ENCODE measurements at places on chromosomes 13 and 19.

- DNase-seq = no peak
Observed at GRCh38 chr19:30879225-30879624, 470.0 kb downstream of the TSHZ3 start.

GRCh38 chr19:12794196-12794941 is 3.1 kb downstream of the JUNB start:
- DNase-seq = peak; percentile 42

DNA sequence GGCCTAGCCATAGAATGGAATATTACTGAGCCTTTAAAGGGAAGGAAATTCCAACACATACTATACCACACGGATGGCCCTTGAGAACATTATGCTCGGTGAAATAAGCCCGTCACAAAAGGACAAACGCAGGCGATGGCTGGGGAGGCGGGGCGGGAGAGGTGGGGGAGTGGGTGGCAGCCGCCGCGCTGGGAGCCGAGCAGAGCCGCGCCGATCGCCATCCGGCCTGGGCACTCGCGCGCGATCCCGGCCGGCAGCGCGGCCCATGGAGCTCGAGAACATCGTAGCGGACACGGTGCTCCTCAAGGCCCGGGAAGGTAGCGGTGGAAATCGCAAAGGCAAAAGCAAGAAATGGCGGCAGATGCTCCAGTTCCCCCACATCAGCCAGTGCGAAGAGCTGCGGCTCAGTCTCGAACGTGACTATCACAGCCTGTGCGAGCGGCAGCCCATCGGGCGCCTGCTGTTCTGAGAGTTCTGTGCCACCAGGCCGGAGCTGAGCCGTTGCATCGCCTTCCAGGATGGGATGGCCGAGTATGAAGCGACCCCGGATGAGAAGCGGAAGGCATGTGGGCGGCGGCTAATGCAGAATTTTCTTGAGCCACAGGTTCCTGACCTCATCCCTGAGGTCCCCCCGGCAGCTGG is 140.1 kb downstream of the ZDHHC20 start:
- no peak for DNase-seq

GRCh38 chr19:5165697-5166019 is 175.0 kb downstream of the PTPRS start:
- DNase-seq = no peak

DNA sequence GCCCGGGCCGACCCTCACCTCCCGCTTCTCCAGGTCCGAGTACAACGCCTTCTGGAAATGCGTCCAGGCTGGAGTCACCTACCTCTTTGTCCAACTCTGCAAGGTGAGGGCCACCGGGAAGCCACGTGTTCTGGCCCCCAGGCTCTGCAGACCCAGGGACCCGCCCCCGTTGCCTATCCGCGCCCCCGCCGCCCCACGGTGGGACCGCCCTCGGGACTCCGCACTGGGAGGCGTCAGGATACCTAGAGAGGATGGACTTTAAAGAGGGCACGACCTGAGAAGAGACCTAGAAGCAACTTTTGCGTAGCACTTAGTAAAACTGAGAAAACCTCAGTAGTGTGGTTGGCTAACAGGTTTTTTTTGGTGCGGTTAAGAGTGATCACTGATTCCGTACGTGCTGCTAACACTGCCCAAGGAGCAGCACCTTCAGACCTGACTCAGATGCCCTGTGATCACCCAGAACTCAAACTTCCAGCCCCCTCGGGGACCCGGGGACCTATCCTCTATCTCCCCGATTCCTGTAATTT is 492 bp downstream of the TMEM147 start:
- peak; percentile 55 for DNase-seq

GRCh38 chr19:55285229-55285890 is 1.6 kb downstream of the BRSK1 start:
- DNase-seq = no peak

DNA sequence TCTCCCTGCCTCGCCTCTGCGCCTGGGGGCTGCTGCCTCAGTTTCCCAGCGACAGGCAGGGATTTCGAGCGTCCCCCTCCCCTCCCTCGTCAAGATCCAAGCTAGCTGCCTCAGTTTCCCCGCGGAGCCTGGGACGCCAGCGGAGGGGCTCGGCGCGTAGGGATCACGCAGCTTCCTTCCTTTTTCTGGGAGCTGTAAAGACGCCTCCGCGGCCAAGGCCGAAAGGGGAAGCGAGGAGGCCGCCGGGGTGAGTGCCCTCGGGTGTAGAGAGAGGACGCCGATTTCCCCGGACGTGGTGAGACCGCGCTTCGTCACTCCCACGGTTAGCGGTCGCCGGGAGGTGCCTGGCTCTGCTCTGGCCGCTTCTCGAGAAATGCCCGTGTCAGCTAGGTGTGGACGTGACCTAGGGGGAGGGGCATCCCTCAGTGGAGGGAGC is 722 bp upstream of the ICAM1 start:
- peak; percentile 88 for DNase-seq

DNA sequence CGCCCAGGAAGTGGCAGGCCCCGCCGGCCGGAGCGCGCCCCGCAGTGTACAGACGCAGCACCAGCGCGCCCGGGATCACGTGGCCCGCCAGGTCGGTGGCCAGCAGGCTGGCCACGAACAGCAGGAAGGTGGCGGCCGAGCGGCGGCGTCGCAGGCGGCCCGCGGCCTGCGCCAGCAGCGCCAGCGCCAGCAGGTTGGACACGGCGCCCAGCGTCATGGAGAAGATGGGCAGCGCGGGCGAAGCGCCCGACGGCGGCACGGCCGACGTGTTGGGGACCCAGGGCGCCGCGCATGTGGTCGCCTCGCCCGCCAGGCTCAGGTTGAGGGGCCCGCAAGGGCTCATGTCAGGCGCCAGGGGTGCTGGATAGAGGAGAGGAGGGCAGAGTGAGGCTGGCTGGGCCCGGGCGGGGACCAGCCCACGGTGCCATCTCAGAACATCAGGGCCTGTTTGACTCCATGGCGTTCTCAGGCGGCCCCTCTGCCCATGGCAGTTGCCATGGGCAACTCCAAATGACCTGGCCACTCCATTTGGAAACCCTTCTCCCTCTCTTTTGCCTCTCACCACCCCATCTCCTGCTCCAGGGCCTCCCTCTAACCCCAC is 1.1 kb downstream of the PTGER1 start:
- DNase-seq = no peak

- DNase-seq = no peak
Observed at GRCh38 chr19:18698321-18699167, 15.1 kb downstream of the CRTC1 start.

DNA sequence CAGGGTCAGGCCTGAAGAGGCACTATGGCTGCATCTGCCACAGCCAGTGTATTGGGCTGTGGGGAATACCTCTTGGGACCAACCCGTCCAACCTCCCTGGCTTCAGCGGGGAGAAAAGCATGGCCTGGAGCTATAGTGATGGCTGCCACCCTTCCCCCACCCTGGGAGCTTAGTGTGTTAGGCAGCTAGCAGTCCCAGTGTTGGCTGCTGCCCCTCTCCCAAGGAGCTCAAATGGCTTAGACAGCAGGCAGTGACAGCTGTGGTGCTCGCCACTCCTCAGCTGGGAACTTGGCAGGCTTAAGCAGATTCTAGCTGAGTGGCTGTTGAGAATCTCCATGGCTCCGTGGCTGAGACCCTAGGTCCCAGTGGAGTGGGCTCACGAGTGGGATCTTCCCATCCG is 19.7 kb downstream of the ACOD1 start:
- no peak for DNase-seq

Measured in CD4-positive, alpha-beta T cell treated with Interleukin-1 beta for 1 hour (primary cell).